ENCODE measurements at places on chromosomes 1 and 21. TPM values are rescaled to one million over a fixed set of nuclear protein-coding genes. Genes with fewer than 3 reads are reported as not detected.

TMEM269 gene
- 0.94 TPM for total RNA-seq

LRRC8C gene
- 8.5 TPM for total RNA-seq

ATP6V1G3 gene
- not detected for total RNA-seq

SPAG17 gene
- total RNA-seq = 3.1 TPM

CHAF1B gene
- 1.9 TPM for total RNA-seq
